ENCODE measurements at places on chromosomes 7 and 10.

- peak; percentile 14 for DNase-seq
Measured at GRCh38 chr7:22488643-22489462, 11.1 kb downstream of the STEAP1B start.

DNA sequence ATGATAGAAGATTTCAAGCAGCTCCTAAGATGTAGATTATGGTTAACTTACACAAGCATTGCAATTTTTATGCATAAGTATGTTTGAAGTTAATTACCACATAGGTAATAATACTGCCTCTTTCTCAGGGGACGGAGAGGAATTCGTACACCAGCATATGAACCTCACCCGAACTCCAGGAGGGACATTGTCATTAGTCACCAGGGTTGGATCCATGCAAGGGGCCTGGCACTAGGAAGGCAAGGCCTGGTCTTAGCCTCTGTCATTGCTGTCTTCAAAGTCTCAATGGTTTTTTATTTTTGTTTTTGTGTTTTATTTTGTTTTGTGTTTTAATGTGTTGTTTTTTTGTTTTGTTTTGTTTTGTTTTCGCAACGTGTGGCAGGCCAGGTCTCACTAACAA is 145.6 kb upstream of the PPP2R2D start:
- no peak for DNase-seq

DNA sequence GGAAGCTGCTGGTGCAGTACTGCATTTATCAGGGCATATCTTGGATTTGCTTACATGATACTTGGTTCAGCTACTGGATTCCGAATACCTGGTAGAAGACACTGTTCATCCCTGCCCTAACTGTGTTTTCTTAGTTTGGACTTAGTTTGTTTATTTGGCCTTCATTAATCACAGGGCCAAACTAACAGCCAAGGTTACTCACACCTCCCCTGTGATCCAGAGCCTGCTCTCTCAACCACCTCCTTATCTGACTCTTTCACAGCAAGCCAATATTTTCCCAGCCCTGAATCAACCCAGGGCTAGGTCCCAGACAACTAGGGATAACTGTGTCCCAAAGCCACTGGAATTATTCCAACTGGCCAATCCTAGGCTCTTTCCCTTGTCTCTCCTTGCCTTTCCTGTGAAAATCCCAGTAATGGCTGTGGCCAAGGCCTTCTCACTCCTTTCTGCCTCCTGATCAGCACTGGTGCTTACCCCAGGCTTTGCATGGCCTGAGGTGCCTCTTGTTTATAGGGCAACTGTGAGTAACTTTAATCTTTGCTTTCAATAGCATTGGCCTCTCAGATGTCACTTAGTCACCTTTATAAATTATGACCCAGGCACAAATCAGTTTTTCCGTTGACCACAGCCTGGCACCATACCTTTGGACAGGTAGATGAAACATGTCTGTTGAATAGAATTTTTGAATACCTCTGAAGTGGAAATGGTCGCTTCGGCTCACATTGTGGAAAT is 9.3 kb upstream of the JCAD start:
- DNase-seq = no peak

DNA sequence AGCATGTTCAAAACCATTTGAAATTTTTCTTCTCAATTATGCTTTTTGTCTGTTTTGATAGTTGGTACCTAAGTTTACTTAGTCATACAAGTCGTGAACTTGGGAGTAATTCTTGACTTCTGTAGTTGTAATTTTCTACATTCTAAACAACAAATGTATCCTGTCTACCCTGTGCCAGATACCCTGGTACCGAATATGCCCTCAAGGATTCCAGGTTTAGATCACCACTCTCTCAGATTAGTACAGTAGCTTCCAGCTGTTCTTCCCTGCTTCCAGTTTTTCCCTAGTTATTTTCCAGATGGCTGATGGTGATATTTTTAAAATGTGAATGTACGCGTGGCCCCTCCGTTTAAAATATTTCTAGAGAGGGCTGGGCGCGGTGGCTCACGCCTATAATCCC is 6.5 kb downstream of the STAM start:
- DNase-seq = no peak
